ENCODE measurements at places on chromosomes 6 and 20.

DNA sequence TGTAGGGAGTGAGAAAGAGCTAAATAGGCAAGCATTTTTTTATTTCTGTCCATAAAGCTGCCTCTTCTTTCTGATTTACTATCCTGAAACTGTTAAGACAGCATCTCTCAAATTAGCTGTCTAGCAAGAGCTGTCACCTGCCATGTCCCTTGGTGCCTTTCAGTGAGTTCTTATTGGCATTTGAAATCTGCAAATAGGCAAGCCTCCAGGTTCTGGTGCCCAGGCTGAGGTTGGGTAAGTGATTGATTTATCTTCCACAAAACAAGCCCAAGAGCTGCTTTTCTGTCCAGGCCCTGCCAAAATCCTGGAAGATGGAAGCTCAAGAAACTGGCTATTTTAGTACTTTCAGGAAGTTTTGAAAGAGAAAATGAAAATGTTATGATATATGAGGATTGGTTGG lies 22.4 kb downstream of the MANEA start:
- no peak for DNase-seq

DNA sequence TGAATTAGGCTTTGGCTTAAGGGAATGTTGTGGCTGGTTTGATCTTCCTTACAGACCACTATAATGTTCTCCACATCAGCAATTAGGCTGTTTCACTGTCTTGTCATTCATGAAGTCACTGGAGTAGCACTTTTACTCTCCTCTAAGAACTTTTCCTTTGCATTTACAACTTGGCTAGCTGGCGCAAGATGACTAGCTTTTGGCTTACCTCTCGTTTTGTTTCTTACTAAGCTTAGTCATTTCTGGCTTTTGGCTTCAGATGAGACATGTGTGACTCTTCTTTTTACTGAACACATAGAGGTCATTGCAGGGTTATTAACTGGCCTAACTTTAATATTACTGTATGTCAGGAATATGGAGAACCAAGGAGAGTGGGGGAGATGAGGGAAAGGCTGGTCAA lies 143.2 kb downstream of the PTCHD4 start:
- no peak for DNase-seq

GRCh38 chr20:24016607-24017457 lies 28.3 kb upstream of the GGTLC1 start:
- no peak for DNase-seq

GRCh38 chr6:123925842-123926399 lies 122.3 kb downstream of the NKAIN2 start:
- no peak for DNase-seq

DNA sequence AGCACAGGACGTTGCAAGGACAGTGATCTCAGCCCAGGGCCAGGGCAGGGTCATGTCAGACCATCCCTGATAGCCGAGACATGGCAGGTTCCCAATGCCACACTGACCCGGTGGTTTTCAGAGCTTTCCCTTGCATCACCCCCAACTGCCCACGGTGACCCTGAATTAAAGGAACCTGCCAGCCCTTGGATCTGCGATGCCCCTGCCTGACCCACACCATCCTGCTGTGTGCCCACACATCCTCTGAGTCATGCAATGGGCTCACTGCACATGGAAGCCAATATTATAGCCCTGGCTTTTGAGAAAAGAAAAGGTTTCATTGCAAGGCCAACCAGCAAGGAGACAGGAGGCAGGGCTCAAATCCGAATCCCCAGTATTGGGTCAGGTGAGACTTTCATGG lies 132.6 kb upstream of the CST7 start:
- no peak for DNase-seq

DNA sequence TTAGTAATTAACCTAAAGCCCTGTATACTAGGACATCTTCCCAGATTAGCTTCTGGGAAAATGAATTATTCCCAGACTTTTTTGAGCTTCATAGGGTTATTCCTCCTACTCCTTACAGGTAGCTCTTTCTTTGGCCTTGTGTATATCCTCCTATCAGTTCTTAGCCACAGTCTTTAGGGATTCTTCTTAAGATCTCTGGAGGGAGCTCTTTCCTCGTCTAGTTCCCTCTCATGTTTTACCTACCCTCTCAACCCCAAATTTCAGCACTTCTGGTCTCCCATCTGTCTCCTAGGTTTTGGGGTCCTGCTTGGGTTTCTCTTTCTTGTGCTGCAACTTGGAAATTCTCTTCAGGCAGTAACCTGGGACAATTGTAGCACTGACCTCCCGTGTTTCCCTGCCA lies 46.4 kb upstream of the SLC35B3 start:
- no peak for DNase-seq

DNA sequence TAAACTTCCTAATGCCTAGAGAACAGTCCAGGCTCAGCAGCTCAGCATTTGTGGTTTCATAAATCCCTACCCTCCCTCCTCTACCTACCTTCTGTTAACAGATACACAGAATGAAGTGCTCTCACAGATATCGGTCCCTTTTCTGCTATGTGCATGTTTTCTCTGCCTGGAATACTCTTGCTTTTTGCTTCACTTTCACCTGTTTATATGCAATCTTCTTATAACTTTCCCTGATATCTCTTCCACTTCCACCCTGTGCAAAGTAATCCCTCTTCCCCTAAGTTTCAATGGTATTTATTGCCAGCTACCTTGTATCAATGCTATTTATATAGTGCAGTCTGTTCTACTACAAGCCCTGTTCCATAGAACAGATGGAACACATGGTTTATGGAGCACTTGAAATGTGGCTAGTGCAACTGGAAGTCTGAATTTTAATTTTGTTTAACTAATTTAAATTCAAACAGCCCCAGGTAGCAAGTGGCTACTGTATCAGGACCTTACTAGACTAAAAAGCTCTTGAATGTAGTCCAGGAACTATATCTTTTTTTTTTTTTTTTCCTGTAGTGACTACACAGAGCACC lies 3.1 kb upstream of the TAB2 start:
- no peak for DNase-seq

DNA sequence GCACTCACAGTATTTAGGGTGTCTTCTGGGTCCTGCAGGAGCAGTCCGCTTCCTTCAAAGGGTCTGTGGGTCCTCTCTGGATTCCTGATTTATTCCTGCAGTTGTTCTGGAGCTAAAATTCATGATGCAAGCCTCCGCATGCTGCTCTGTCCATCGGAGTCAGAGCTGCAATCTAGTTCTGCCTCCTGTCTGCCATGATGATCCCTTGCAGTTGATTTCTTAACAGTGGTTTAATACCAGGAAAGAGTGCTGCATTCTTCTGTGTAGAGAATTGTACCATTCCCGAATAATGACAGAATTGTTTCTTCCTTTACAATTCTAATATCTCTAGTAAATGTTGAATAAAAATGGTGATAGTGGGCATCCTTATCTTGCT lies 72.0 kb upstream of the B3GAT2 start:
- no peak for DNase-seq

- DNase-seq: no peak
These were observed 8.9 kb downstream of the GFOD1 start for GRCh38 chr6:13478525-13478966.

DNA sequence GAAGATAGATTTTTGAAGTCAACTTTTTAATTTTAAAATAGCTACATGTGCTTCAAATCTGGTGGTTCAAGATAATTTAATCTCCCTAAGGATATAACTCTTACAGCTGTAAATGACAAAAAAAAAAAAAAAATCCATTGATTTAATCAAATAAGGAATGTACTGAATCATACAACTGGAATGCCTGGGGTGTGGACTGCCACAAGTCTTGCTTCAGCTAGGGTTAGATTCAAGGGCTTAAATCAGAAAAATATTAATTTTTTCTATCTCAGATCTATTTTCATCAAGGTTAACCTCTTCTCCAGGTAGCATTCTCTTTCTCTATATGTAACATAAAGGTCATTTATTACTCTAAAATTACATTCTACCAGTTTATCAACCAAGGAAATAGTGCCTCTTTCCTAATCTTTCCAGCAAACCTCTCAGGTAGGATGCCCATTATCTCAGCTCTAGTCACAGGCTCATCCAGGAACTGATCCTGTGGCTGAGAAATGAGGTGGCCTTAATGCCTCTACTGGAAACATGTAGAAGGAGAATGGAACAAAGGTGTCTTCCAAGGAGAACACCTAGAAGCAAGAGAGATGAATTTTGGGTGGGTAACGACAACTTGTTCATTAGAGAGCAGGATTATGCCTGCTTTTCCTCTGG lies 466.9 kb downstream of the CBLN4 start:
- DNase-seq: no peak

- no peak for DNase-seq
These were observed 3.3 kb downstream of the HEY2 start for GRCh38 chr6:125752773-125753172.

- no peak for DNase-seq
These were observed 111.0 kb downstream of the EDN1 start for GRCh38 chr6:12401200-12401599.
